ENCODE measurements at places on chromosomes 4 and X.

GRCh38 chr4:6938237-6938636 is 28.6 kb downstream of the TBC1D14 start:
- DNase-seq: no peak

DNA sequence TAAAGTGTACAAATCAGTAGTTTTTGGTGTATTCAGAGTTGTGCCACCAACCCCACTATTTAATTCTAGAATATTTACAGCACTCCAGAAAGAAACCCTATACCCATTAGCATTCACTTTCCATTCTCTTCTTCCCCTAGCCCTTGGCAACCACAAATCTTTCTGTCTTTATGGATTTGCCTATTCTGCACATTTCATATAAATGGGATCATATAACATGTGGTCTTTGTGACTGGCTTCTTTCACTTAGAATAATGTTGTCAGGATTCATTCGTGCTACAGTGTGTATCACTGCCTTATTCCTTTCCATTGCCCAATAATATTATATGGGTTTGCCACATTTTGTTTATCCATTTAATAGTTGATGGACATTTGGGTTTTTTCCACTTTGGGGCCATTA is 32.2 kb downstream of the SGMS2 start:
- no peak for DNase-seq

DNA sequence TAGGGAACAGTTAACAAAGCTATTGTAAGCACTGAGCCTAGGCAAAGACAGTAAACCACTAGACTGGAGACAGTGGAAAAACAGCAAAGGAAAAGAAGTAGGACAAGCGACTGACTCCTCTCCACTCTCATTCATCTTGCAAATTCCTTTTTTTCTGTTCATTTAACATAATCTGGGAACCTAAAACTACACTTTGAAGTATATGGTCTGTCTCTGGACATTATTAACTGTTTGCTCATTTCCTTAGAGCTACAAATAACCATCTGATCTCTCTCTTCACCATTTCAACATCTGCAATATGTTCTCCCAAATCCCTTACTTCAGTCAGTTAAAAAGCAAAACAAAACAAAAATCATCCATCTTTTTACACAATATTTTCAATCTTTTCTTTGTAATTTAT is 642 bp downstream of the HMGN5 start:
- no peak for DNase-seq

DNA sequence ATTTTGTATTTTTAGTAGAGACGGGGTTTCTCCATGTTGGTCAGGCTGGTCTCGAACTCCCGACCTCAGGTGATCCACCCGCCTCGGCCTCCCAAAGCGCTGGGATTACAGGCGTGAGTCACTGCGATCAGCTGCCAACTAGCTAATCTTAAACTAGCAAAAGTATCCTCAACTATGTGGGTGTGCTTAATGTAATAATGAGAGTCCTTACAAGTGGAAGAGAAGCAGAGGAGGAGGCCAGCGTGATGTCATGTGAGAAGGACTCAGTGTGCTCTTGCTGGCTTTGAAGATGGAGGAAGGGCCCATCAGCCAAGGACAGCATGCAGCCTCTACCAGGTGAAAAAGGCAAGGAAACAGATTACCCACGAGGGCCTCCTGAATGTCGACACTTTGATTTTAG is 19.6 kb downstream of the SCD5 start:
- no peak for DNase-seq

DNA sequence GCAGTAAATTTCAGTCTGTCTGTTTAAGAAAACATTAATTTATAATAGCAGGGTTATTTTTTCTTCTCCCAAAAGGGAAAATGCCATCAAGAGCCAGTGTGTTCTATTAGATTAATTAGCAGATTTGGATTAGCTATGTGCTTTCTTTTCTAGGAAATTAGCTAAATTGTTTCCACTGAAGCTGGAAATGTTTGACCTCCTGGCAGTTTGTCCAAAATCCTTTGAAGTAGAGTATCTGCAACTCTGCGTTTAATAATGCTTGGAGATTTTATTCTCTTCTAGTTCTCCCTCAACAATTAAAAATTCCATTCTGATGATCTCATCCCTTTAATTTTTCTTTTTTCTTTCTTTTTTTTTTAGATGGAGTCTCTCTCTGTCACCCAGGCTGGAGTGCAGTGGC is 27.1 kb upstream of the HOPX start:
- no peak for DNase-seq

GRCh38 chr4:71453531-71453930 is 114.7 kb downstream of the SLC4A4 start:
- DNase-seq: no peak

DNA sequence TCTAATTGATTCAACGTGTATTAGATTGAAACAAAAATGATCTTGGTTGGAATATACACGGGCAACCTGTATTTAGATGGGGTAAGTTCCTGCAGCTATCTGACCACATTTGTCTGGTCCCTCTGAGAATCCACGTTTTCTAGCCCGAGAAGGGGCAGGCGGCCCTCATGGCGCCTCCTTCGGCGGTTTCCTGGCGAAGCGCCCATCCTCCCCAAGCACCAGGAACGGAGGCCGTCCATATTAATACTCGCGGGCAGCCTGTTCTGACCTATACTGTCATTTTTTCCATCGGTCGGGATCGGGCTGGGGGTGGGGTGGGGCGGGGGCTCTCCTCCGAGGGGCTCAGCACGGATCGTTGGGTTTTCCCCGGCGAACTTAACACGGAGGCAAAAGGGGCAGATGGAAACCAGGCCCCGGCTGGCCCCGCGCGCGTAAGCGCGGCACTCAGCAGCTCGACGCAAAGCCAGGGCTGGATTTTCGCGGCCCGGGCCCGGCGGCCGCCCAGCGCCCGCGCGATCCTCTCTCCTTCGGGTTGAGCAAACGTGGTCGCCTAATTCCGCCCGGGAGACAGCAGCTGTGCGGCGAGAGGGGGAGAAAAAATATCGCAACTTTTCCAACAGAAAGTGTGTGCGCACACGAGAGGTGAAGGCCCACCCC is 77.2 kb upstream of the BCOR start:
- no peak for DNase-seq

DNA sequence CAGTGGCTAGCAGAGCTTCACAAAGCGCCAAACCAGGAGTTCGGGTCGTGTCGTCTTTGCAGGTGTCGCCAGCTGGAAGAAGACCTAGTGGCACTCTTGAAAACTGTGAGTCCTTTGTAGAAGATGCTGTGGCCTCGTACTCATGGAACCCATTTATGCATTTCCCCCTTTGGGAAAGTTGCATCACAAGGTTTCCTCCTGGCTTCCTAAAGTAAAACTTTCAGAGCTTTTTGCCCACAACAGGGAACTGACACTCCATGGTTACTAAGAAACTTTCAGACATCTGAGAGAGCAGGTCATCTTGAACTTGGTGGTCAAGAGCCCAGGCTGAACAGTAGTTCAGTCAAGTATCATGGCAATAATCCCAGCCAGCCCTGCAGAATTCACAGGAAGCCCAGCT is 15.9 kb upstream of the NOCT start:
- DNase-seq: no peak

- DNase-seq: no peak
Measured at GRCh38 chrX:1300449-1300848, 31.8 kb downstream of the CSF2RA start.

DNA sequence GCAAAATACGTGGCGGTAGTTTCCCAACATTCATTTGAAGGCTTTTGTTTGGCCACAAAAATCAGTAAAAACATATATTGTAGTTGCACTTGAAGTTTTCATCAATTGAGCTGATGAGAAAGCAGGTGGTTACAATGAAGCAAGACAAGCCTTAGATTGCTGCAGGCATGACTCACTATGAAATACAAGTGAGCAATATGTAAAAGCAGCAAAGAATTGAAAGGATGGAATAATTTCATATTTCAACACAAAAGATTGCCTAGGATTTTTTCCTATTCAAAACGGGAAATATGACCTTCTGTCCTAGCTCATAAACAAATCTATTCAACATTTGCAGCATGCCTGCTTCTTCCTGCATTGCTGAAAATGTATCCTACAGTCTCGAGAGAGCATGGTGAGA is 190.9 kb upstream of the BANK1 start:
- no peak for DNase-seq

- no peak for DNase-seq
Measured at GRCh38 chr4:25180524-25181131, 20.4 kb upstream of the SEPSECS start.

DNA sequence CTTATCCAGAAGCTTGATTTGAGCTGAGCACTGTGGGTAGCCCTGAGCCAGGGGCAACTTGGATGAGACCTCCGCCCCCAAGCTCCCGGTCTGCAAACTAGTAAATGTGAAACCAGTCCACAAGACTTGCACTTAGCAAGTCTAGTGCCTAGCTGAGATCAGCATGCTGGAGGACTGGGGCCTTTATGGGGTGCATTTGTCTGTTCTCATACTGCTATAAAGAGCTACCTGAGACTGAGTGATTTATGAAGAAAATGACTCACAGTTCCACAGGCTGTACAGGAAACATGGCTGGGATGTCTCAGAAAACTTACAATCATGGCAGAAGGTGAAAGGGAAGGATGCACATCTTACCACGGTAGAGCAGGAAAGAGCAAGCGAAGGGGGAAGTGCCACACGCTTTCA is 42.1 kb upstream of the HOPX start:
- no peak for DNase-seq

DNA sequence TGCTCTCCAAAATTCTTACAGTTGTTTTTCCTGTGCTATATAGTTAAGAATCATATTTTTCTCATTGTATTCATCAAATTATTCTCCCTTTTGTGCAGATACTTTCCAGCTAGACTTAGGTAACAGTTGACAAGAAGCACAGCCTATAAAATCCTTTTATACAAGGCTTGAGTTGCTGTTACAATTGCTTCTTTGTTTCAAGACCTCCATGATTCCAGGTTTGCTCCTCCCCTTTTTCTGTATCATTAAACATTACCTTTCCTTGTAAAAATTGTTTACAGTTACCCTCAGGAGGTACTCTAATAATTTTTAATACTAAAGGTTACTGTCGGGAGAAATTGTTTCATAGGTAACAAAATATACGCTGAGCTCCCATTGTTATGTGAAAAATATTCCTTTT is 192.3 kb upstream of the GRID2 start:
- DNase-seq: no peak

GRCh38 chr4:73729534-73730165 is 10.7 kb upstream of the CXCL8 start:
- DNase-seq: no peak

DNA sequence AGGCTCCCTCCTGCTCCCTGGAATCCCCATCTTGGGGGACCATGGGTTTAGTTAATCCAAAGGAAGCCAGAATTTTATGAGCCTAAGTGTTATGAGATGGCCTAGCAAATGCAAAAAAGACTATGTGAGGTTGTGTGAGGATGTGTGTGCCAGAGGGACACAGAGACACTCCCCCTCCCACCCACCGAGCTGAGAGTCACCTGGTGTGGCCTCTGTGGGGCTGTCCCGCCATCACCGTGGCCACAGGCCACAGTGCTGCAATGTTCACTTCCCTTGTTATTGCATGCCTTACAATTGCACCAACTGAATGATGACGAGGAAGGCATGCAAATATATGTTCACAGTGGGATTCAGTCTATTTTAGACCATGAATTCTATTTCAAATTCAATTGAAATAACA is 601 bp upstream of the FGFBP2 start:
- no peak for DNase-seq

GRCh38 chrX:41333744-41334362 is at the start of gene DDX3X:
TSS of gene DDX3X (plus strand) at chrX:41334162. CDS start at chrX:41334253, 91 bp downstream.
- DNase-seq: peak; percentile 84

GRCh38 chr4:40846532-40846931 is 96.8 kb downstream of the NSUN7 start:
- DNase-seq: no peak

DNA sequence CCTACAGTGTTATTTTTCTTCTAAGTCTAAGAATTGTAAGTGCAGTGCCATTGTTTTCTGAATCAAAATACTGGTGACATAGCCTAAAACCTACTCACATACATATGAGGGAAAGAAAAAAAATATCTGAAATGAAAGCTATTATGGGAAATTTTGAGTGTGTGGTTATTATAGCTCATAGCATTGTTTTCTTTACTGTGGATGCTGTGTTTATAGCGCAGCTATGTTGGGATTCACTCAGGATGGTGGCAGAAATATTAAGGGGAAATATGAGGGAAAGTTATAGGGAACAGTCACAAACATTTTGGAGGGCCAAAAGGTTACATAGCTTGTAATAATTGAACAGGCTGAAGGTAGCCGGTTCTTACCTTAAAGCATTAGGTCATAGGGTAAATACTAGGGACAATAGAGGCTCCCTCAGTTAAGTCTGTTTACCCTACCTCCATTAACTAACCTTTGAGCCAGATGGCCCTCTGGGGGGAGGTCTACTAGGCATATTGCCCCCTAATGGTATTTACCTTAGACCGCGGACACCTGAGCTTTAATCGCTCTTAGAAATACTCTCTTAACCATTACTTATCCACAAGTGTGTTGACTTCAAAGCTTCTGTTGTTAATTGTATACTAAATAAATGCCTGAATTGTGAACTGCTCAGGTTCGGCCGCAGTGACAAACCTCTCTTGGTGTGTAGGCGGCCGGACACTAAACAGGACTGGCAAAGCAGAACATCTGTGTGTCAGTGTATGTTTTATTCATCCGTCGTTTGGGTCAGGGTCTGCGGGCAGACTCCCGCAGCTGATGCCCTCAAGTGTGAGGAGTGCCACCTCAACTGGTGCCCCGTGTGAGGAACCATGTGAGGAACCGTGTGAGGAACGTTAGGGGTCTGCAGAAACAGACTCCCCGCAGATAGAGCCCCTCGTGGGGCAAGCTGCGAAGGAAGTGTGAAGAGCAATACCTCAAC is 21.3 kb upstream of the SULT1B1 start:
- DNase-seq: no peak

DNA sequence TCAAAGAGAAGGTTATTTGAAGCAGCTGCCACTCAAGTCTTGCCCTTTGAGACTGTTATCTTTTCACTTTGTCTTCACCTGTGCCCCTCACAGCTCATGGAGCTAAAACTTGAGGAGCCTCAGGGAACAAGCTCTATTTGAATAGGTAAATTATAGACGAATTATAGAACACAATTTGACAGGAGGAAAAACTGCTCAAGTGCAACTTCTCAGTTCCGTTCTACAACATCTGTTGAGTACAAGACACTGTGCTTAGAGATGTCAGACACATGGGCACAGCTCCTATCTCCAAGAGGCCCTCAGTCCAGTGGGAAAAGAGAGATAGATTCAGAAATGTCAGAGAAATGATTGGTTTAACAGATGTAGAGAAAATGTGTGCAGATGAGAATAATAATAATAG is 5.1 kb downstream of the PPP1R2C start:
- DNase-seq: no peak

DNA sequence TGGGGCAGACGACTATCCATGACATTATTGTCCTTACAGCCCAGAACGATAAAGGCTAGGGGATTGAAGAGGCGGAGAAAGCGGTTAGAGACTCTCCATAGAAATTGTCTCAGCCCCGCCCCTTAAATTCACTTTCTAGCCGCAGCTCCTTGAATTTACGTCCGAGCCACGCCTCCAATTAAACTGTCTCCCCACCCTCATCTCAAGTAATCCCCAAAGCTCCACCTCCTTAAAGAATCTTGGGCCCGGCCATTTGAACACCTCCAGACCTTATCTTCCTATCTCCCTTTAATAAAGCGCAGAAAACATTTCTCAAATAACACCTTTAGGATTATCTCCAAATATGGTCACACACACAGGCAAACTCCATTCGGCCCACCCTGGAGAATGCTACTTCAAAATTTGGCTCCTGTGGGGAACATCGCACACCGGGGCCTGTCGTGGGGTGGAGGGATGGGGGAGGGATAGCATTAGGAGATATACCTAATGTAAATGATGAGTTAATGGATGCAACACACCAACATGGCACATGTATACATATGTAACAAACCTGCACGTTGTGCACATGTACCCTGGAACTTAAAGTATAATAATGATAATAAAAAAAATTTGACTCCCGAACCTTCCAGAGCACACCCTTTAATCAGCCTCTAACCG is 7.2 kb upstream of the MAGIX start:
- DNase-seq: no peak
